ENCODE measurements at places on chromosomes 4 and X.

- DNase-seq = no peak
These were observed 5.6 kb downstream of the SEPTIN11 start for GRCh38 chr4:76955182-76955581.

- peak; percentile 43 for DNase-seq
These were observed 12.0 kb downstream of the EREG start for GRCh38 chr4:74376888-74377483.

DNA sequence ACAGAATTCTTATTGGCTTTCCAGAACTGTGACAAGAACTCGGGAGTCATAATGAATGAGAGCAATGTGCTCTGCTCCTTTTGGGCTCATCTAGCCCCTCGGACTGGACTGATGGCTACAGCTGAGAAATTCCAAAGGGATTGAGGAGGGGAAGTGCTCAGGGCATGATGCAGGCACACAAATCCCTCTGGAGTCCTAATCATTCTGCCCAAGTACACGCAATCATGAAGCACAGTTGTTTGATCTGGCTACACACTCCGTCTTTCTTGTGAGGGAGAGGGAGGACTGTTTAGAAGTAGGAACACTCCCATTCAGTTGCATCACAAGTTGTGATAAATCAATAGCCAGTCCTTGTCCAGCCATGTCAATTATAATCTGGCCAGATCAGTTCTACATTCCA lies 237.5 kb downstream of the COL25A1 start:
- DNase-seq = no peak

GRCh38 chrX:41923978-41924683 lies 777 bp upstream of the CASK start:
- DNase-seq = peak; percentile 59

GRCh38 chr4:158965226-158965625 lies 137.7 kb upstream of the RAPGEF2 start:
- no peak for DNase-seq

DNA sequence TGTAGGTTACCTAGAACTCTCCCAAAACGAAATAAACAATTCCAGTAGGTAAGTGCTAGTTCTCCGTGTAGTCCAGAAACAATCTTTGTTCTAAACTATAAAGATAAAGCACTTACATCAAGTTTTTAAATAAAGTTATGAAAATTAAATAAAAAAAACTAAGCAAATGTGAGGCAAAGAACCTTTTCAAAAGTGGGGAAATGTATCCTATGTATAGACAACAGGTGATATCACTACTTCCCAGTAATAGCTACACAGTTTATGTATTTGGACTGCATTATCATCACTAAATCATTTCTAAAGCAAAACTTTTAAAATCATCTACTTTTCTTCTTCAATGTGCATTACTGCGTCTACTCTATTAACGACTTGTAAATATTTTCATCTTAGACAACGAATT lies 2.0 kb downstream of the YTHDC1 start:
- DNase-seq = no peak

DNA sequence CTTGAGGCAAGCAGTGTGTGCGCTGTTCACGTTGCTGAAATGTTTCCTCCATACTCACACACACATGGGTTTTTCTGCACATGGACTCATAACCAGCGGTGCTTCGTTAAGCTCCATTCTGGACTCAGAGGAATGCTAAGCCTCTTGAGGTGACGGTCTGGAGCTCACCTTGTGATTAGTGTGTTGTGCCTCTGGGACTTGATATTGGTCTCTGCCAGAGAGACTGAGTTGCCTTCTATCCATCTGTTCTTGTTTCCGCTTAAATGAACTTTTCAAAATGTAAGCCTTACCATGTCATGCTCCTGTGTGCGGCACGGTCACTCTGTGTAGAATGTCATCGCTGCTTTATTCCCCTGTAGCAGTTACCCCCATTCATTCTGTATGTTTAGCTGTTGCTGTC lies 42.5 kb downstream of the ADD1 start:
- no peak for DNase-seq

DNA sequence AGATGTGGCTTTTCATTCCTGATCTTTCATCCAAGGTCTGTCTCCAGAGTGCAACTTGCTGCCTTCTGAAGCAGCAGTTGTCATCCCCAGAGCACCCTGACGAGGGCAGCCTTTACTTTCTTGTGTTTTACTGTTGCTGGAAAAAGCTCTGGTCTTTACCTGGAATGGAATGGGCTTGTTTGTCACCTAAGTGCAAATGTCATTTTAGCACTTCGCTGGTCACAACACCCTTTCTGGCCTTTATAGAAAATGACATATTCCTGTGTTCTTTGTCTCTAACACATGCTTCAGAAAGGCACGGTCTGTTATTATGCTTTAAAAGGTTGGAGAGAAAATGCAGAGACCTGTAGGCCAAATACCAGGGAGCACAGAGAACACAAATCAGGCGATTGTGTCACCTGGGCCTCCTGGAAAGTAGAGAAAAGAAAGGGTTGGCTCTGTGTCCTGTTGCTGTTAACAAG lies 332.7 kb upstream of the IGFBP7 start:
- DNase-seq = peak; percentile 39

- no peak for DNase-seq
These were observed 38.6 kb downstream of the NSUN7 start for GRCh38 chr4:40788331-40788730.

DNA sequence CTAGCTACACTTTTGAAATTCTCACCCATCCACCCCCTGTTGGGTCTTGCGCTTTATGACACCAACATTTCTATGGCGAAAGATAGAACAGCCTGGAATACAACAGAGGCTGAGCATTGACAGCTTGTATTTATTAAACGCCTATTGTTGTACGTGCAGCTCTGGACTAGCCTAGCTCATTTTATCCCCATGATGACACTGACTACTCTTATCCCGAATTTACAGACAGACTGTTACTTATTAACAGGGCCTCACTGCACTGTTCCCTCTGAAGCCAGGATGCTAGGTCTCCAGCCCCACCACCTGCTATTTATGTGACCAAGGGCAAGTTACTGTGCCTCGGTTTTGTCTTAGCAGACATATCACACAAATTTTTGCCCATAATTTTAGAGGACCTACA lies 1.0 kb upstream of the RFC1 start:
- no peak for DNase-seq

DNA sequence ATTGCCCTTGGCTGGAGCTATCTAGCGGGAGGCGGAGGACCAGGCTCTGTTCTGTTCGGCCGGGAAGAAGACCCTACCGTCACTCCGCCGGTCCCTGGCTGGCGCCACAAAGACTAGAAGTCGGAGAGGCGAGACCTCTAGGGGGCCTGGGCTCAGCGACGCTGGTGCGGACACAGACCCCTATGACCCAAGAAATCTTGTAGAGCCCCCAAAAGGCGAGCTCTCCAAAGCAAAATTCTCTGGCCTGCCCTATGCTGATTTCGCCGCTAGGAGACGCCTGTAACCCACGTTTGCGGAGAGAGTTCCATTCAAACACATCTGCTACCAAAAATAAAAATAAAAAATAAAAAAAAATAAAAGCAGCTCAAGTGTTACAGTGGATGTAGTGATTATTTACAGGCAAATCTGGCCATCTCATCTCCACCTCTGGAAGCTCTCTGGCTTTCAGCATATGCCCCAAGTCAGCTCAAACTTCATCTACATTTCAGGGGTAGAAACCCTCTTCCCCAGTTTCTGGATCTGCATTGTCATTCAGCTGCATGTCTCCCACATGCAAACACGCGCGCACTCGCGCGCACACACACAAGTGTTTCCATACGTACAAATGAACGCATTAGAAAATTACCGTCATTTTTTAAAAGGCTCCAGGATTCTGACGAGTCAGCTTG lies 2.4 kb upstream of the PCDH10 start:
- DNase-seq = peak; percentile 71

GRCh38 chr4:113840861-113841260 lies 79.3 kb upstream of the CAMK2D start:
- no peak for DNase-seq

DNA sequence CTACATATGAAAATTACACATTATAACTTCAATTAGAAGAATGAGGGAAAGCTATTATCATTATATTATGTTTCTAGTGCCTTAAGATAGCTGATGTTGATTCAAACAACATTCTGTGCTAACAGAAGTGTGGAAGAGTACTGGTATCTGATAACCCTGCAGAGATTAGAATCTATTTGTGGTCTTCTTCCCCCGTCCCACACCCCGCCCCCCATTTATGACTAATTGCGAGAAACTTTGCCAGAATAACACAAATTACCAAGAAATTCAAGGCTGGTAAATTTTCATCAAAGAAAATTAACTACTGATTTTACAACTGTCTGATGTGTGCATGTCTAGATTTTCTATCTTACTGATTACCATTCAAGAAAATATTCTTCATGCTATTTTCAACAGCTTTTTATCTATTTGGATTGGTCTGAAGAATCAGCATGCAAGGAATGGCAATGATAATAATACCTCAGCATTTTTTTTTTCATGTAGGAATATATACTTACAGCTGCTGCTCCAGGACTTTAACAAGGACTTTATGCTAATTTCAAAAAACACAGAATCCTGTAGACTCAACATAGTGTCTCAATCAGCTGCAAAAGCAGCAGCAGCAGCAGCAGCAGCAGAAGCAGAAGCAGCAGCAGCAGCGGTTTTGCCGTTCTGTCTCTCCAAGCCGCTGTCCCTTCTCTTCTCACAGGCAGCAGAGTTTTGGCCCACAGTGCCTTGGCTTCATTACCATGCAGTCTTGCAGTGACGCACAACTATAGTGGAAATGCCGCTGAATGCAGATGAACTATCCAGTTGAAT lies 126.7 kb downstream of the FRYL start:
- peak; percentile 13 for DNase-seq

GRCh38 chrX:82384401-82384800 lies 1123.7 kb upstream of the POU3F4 start:
- no peak for DNase-seq

DNA sequence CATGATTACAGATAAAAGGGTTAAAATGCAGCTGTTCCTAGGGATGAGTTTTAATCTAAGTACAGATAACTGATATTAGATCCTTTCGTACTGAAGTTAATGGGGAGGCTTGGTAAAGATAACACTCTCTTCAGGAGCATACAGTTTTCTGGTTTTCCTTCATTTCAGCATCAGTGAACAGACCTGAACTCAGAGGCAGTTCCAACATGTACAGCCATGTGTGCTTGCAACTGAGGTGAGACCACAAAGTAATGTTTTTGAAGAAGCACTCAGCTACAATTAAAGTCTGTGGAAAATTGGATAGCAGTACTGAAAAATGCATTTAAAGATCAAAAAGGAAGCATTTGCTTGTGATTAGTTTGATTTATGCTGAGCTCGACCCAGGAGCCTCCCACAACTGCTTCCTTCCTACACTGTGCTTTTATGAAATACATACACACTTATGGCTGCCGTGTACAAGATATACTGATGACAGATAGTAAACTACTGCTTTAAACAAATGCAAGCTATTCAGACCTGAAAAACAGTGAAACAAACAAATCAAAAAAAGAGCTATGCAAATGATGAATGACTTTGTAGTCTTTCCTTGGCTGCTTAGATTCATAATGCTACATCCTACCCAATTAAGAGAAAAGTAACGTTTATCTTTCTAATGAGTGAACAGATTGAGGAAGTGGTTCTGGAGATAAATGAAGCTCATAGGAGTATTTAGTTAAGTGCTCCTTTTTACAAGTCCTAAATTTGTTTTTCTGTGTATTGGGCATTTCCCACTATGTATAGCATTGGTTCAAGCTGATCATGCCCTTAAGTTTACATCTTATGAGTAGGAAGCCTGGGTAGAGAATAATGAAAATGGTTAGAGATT lies 68.4 kb downstream of the PDLIM5 start:
- no peak for DNase-seq

GRCh38 chr4:105909787-105910281 lies 14.6 kb downstream of the NPNT start:
- no peak for DNase-seq

DNA sequence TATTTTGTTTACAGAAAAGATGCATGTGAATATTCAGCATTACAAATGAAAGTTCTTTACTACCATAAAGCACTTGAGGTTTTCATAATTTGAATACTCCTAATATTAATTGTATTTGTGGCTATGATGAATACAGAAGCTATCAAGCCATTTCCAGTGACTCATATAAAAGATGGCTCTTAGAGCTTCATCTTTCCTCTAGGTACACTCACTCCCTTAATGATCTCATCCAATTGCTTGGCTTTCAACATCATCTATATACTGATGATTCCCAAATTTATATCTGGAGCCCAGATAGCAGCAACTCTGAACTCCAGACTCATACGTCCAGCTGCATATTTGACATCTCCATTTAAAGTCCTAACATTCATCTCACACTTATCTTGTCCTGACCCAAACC lies 183.4 kb upstream of the FAM241A start:
- no peak for DNase-seq

- DNase-seq = no peak
These were observed 9.7 kb downstream of the JADE1 start for GRCh38 chr4:128819082-128819742.

GRCh38 chr4:16072168-16072567 lies 11.7 kb downstream of the PROM1 start:
- no peak for DNase-seq

GRCh38 chr4:15751153-15751552 lies 27.0 kb upstream of the CD38 start:
- no peak for DNase-seq

GRCh38 chr4:70746179-70746839 lies 24.5 kb downstream of the RUFY3 start:
- no peak for DNase-seq

GRCh38 chrX:71622576-71623450 lies 4.5 kb upstream of the CXCR3 start:
- no peak for DNase-seq

- DNase-seq = no peak
These were observed 6.3 kb downstream of the CYTL1 start for GRCh38 chr4:5012958-5013357.

DNA sequence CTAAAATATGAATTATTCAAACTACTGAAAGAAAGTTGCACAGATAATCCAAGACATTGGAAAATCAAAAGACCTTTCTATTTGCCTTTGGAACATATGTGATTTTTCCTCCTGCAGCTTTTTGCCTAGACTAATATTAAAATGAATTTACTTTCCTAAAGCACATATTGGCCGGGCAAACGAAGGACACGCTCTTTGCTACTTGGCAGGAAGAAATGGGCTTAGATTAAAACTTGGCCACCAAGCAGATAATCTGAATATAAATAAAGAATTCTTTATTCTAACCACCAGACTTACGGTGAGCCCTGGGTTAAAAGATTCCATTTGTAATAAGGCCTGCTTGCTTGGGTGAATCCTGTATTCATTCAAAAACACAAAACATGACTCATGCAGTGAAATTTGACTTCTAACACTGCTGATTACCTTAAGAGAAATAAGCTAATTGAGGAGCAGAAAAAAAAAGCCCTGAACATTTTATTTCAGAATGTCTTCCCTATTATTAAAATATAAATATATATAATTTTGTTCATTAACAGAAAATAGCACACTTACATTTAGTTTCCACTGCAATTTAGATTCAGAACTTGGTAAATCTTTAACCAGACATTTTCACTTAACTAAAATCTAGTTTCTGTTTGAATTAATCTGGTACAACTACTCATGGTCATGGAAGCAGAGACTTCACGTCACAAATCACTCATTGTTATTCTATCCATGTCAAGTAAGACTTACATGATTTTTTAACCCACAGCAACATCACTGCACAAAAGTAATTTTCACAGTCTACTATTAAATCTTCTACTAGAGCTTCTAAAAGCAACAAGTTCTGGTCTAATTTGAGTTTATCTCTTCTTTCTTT lies 116.1 kb upstream of the PLAC1 start:
- DNase-seq = no peak

Measured in NCI-H526 (cell line).